ENCODE measurements at places on chromosomes 3 and 15.

GRCh38 chr3:66483409-66483906 is 17.4 kb downstream of the LRIG1 start:
- peaks cover 3% of the 10 kb centered on the region for H3K36me3 ChIP-seq
- no peak overlapping the region for H3K4me3 ChIP-seq
- H3K4me1 ChIP-seq = peaks cover 67% of the 10 kb centered on the region

- no peak overlapping the region for H3K27ac ChIP-seq
- H3K4me3 ChIP-seq = no peak overlapping the region
- peaks cover 25% of the 10 kb centered on the region for H3K4me1 ChIP-seq
- DNase-seq = peak; percentile 38
- H3K27me3 ChIP-seq = peaks cover 7% of the 10 kb centered on the region
Observed at GRCh38 chr15:91855684-91856489, 2.4 kb downstream of the SLCO3A1 start.

DNA sequence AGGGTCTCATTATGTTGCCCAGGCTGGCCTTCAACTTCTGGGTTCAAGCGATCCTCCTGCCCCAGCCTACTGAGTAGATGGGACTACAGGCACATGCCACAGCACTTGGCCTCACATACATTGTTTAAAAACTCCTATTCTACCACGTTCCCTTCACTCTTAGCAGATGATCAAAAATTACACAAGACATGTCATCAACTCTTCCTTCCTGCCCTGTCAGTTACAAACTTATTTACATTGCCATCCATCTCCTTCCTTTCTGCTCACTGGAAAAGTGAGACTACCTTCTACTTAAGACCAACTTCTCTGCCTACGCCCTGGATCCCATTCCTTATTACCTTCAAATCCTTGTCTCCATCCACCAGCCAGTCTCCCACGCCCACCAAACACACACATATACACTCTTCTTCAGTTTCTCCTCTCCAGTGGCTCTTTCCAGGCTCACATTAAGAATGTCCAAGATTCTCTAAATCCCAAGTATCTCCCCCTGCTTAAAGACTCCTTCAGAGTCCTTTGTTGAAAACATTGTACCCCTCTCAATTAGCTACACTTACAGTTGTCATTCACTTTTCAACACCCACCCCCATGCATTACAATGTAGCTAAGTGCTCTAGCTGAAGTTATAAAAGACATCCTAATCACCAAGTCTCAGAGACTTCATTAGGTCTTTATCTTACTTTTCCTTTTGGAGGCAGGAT is 4.3 kb downstream of the PEAK1 start:
- DNase-seq = no peak
- peaks cover 13% of the 10 kb centered on the region for H3K36me3 ChIP-seq
- H3K4me1 ChIP-seq = peaks cover 38% of the 10 kb centered on the region

DNA sequence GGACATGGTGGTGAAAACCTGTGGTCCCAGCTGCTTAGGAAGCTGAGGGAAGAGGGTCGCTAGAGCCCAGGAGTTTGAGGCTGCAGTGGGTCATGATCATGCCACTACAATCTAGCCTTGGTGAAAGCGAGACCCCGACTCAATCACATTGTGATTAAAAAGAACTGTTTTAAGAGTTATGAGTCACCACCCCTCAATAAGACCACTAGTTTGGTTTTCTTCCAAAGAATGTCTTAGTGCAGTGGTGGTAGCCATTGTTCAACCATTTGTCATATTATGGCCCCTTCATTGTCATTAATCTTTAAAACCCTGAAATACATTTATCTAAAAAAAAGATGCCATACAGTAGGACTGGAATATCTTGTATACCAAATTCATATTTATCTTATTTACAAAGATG is 48.8 kb downstream of the BLM start:
- peaks cover 4% of the 10 kb centered on the region for H3K36me3 ChIP-seq
- peaks cover 7% of the 10 kb centered on the region for H3K4me1 ChIP-seq
- no peak overlapping the region for H3K4me3 ChIP-seq
- no peak for DNase-seq

DNA sequence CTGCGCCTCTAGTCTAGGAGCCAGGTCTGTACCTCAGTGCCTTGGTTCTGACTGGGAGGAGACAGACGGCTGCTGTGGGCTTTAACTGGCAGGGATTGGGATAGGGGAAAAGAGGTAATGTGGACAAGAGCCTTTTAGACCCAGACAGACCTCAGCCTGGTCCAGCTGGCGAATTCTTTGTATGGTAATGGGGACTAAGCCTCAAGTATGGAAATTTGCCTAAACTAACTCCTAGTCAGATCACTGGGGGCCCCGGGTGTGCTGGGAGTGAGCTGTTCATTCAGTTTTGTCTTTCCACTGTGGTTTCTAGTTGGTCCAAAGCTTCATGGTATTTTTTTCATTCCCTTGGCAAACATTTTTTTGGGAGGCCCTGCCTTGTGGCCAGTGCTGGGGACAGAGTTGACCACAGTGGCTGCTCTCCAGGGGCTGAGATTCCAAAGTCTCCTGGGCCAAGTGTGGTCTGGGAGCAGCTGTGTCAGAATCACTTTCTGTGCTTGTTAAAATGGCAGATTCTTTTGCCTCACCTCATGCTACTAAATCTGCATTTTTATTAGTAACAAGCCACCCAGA is 261.4 kb upstream of the C2CD4B start:
- H3K27me3 ChIP-seq = no peaks in the 10 kb centered on the region
- no peak overlapping the region for H3K4me3 ChIP-seq
- no peaks in the 10 kb centered on the region for H3K36me3 ChIP-seq
- no peaks in the 10 kb centered on the region for H3K4me1 ChIP-seq
- H3K27ac ChIP-seq = no peak overlapping the region

DNA sequence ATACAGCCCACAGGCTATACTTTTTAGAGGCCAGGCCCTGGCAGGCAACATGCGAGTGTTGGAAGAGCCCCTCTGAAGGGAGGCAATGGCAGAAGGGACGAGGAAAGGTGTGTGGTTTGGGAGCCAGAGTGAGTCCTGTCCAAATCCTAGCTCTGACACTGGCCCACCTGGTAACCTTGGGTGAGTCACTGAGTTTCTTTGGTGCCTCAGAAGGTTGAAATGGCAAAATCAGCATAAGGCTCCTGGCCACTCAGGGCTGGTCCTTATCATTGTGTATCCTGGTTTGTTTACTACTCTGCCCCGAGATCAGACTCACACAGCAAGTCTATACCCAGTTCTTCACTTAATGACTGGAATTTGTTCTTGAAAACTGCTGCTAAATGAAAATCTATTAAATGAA is 71.4 kb upstream of the TLE3 start:
- H3K4me1 ChIP-seq = peaks cover 10% of the 10 kb centered on the region
- no peak for DNase-seq
- no peak overlapping the region for H3K27ac ChIP-seq
- no peaks in the 10 kb centered on the region for H3K27me3 ChIP-seq
- no peaks in the 10 kb centered on the region for H3K36me3 ChIP-seq
- no peak overlapping the region for H3K4me3 ChIP-seq

DNA sequence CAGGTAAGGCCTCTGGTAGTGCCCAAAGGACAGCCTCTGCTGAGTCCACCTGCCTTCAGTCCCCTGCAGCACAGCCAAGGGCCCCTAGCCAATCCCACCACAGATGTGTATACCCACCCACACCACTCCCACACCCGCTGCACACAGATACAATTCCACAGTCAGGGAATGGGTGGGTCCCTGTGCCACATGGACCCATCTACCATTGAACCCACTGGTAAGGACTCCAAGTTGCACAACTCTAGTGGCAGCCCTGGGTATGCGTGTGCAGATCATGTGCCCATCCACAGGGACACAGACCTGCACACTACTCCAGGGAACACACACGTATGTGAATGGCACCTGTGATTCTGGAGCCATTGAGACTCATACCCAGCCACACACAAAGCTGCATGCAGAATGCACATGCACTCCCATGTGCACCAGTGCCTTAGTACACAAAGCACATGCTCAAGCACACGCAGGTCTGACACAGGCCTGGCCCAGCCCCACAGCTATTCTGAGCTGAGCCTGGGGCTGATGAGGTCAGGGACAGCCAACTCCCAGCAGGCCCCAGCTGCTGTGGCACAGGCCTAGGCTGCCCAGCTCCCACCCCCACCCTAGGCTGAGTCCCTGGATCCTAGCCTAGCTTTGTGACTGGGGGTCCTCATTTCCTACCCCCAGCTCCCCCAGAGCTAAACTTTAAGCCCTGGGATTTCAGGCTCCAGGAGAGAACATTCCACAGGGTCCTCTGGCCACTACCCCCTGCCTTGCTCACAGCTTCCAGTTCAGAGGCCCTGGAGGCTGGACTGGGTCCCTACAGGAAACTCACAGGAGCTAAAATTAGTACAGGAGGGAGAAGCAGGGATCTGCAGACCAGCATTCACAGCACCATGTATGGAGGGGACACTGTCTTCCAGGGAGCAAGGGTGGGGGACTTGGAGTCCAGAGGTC is 2.7 kb upstream of the ALS2CL start:
- no peak for DNase-seq
- peaks cover 16% of the 10 kb centered on the region for H3K4me1 ChIP-seq
- peak overlapping the region; percentile 24 for H3K27ac ChIP-seq
- H3K27me3 ChIP-seq = peaks cover 16% of the 10 kb centered on the region
- no peaks in the 10 kb centered on the region for H3K36me3 ChIP-seq

GRCh38 chr3:184864000-184864399 is 52.0 kb downstream of the VPS8 start:
- no peaks in the 10 kb centered on the region for H3K27me3 ChIP-seq
- no peak overlapping the region for H3K4me3 ChIP-seq
- H3K36me3 ChIP-seq = peaks cover 15% of the 10 kb centered on the region
- H3K4me1 ChIP-seq = peaks cover 10% of the 10 kb centered on the region
- no peak overlapping the region for H3K27ac ChIP-seq

GRCh38 chr15:36557364-36557763 is 22.1 kb upstream of the CDIN1 start:
- H3K27me3 ChIP-seq = no peaks in the 10 kb centered on the region
- H3K4me1 ChIP-seq = no peaks in the 10 kb centered on the region
- DNase-seq = no peak
- H3K4me3 ChIP-seq = no peak overlapping the region

DNA sequence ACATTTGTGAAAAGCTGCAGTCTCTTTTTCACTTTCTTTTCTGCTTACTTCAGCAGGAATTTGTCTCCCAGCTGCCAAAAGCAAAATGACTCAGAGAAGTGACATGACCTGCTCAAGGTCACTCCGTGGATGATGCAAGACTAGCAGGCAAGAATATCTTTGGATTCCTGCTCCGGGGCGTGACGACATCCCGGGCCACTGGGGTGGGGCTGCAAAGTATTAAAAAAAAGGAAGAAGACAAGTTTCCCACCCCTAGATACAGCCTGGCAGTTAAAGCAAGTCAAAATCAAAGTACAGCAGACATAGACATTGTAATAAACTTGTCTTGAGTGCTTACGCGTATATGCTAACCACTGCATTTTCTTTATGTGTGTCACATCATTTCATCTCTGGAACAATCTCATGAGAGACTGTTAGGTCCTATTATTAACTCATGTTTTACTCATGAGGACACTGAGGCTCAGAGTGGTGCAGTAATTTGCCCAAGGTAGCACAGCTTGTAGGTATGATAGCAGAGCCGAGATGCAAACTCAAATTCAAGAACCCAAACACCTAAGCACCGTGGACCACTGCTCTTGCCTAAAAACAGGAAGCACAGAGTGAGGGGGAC is 485.2 kb upstream of the PROK2 start:
- no peaks in the 10 kb centered on the region for H3K36me3 ChIP-seq
- no peak for DNase-seq
- H3K4me3 ChIP-seq = no peak overlapping the region
- H3K27ac ChIP-seq = peak overlapping the region; percentile 38
- no peaks in the 10 kb centered on the region for H3K27me3 ChIP-seq

Measured in endothelial cell (in vitro differentiated cells).